ENCODE measurements at places on chromosomes 2 and 18.
A peak's percentile ranks its signal among the peaks of the same experiment; 100 is the strongest.

DNA sequence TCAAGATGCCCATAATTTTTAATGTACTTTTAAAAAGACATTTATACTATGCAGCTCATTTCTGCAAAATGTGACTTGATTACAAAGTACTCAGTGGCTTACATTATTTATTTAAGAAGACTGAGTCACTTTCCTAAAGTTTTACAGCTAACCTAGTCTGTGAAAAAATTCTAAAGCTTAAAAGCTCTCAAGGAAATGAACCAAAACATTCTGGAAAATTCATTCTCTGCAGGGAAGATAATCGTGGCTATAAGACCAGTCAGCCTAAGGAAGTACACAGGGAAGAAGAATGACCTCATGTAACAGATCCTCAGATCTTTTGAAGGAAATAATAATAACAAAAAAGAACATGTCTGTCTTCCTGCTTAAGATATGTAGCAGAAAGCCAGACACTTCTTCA lies 232.1 kb upstream of the STK17B start:
- H3K4me1 ChIP-seq, result peaks cover 7% of the 10 kb centered on the region
- no peaks in the 10 kb centered on the region for H3K27me3 ChIP-seq
- peak overlapping the region; percentile 21 for H3K27ac ChIP-seq
- H3K4me3 ChIP-seq, result no peak overlapping the region
- DNase-seq, result no peak
- no peaks in the 10 kb centered on the region for H3K36me3 ChIP-seq

GRCh38 chr2:109046925-109047508 lies 58.0 kb upstream of the EDAR start:
- no peaks in the 10 kb centered on the region for H3K36me3 ChIP-seq
- peaks cover 9% of the 10 kb centered on the region for H3K4me1 ChIP-seq
- H3K27me3 ChIP-seq, result no peaks in the 10 kb centered on the region
- DNase-seq, result no peak
- H3K27ac ChIP-seq, result no peak overlapping the region

DNA sequence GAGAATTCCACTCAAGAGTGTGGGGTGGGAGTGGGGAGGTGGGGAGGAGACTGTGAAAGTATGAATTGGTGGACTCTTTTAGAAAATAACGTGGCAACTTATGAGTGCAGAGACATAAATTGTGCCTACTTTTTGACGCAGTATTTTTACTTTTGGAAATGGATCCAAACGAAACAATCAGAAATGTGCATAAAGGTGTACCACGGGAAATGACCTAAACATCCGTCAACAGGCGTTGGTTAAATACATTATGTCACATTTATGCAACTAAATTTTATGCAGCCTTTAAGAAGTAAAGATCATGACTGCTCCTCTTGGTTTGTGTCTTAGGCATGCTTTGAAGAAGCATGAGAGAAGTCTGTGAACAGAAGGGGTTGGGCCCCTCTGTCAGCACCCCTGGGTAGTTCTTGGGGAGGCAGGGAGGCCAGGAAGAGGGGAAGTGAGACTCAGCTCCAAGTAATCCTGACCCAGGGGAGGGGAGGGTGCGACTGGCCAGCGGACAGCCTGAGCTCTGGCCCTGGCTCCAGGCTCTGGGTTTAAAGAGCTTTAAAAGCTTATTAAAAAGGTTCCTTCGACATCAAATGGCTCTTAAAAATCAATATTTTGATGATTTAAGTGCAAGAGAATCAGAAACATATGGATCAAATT lies 126.4 kb upstream of the HAAO start:
- no peak for DNase-seq
- no peak overlapping the region for H3K4me3 ChIP-seq

DNA sequence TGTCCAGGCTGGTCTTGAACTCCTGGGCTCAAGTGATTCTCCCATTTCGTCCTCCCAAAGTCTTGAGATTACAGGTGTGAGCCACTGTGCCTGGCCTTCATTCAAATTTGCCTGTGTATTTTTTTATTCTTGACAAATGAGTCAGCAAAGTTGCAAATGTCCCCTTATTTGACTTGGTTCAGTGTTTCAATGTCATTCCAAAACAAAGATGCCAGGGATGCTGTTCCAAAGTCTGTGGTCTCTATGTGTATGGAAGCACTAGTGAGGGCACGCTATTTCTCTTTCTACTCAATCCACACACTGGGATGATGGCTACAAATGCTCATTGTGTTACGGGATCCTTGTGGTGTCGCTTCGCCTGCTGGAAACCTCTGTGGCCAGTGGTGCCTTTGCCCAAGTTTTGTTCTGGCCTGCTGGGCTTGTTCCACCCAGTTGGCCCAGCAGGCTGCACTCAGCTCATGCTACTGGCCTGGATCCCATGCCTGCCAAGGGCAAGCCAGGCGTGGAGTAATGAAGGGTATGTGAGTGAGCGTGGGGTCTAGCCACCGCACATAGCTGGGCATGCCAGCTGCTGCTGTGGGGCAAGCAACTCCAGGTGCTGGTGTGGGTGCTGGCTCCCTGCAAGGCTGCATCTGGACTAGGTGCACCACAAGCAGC lies 35.6 kb downstream of the FBXO48 start:
- no peak overlapping the region for H3K27ac ChIP-seq
- H3K4me1 ChIP-seq, result no peaks in the 10 kb centered on the region
- no peaks in the 10 kb centered on the region for H3K27me3 ChIP-seq
- H3K4me3 ChIP-seq, result no peak overlapping the region
- no peak for DNase-seq
- no peaks in the 10 kb centered on the region for H3K36me3 ChIP-seq

GRCh38 chr2:231693956-231694355 lies 14.4 kb upstream of the PTMA start:
- peaks cover 8% of the 10 kb centered on the region for H3K4me1 ChIP-seq
- no peak for DNase-seq
- no peak overlapping the region for H3K27ac ChIP-seq
- no peaks in the 10 kb centered on the region for H3K27me3 ChIP-seq
- no peaks in the 10 kb centered on the region for H3K36me3 ChIP-seq

GRCh38 chr18:53991202-53991601 lies 233.3 kb downstream of the MBD2 start:
- peak overlapping the region; percentile 42 for H3K27ac ChIP-seq
- no peaks in the 10 kb centered on the region for H3K4me1 ChIP-seq
- H3K36me3 ChIP-seq, result no peaks in the 10 kb centered on the region
- H3K4me3 ChIP-seq, result no peak overlapping the region
- no peaks in the 10 kb centered on the region for H3K27me3 ChIP-seq
- DNase-seq, result peak; percentile 17

GRCh38 chr18:26736301-26736700 lies 129.2 kb downstream of the AQP4 start:
- no peaks in the 10 kb centered on the region for H3K27me3 ChIP-seq
- no peak overlapping the region for H3K27ac ChIP-seq
- no peak overlapping the region for H3K4me3 ChIP-seq

DNA sequence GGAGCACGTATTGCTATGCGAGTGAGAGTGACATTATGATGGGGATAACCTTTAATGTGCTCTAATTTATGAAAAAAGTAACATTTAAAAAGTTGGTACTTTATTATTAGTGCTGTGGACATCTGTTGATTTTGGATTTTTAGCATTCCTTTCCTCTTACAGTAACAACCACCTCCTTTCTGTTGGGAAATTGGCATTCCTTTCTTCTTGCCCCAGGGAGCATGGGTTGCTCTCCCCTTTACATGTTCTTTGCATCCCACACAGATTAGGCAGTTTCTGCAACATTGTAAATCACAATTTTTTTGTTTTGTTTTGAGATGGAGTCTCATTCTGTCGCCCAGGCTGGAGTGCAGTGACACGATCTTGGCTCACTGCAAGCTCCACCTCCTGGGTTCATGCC lies 300.2 kb downstream of the LPIN1 start:
- no peaks in the 10 kb centered on the region for H3K27me3 ChIP-seq
- no peaks in the 10 kb centered on the region for H3K4me1 ChIP-seq
- DNase-seq, result no peak
- H3K27ac ChIP-seq, result no peak overlapping the region
- no peak overlapping the region for H3K4me3 ChIP-seq

GRCh38 chr18:10847408-10847790 lies 302.0 kb downstream of the PIEZO2 start:
- peaks cover 25% of the 10 kb centered on the region for H3K4me1 ChIP-seq
- H3K36me3 ChIP-seq, result no peaks in the 10 kb centered on the region
- H3K27ac ChIP-seq, result peak overlapping the region; percentile 88
- H3K4me3 ChIP-seq, result no peak overlapping the region

DNA sequence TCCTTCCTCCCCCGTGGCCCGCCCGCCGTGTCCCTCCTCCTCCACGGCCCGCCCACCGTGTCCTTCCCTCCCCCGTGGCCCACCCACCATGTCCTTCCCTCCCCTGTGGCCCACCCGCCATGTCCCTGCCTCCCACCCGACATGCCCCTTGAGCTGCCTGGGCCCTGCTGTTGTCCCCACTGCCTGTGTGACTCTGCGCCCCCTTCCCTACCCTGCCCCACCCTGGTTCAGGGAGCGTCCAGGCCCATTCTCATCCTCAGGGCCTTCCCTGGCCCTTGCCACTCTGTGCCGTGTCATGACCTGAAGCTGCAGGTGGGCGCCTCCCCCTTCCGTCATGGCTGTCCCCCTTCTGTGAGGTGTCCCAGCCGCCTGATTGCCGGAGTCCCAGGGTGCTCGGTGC lies 20.7 kb downstream of the D2HGDH start:
- no peak overlapping the region for H3K4me3 ChIP-seq
- H3K27me3 ChIP-seq, result no peaks in the 10 kb centered on the region
- H3K36me3 ChIP-seq, result no peaks in the 10 kb centered on the region
- no peak for DNase-seq
- no peaks in the 10 kb centered on the region for H3K4me1 ChIP-seq

GRCh38 chr2:227010433-227010832 lies 153.6 kb downstream of the COL4A4 start:
- H3K36me3 ChIP-seq, result no peaks in the 10 kb centered on the region
- no peak overlapping the region for H3K27ac ChIP-seq
- DNase-seq, result no peak
- H3K4me3 ChIP-seq, result no peak overlapping the region
- no peaks in the 10 kb centered on the region for H3K27me3 ChIP-seq

GRCh38 chr2:9168821-9169221 lies 37.8 kb upstream of the ASAP2 start:
- DNase-seq, result no peak
- peaks cover 32% of the 10 kb centered on the region for H3K4me1 ChIP-seq
- no peaks in the 10 kb centered on the region for H3K36me3 ChIP-seq
- H3K27ac ChIP-seq, result no peak overlapping the region
- no peak overlapping the region for H3K4me3 ChIP-seq

GRCh38 chr2:218892693-218893348 lies 12.2 kb downstream of the WNT10A start:
- H3K27me3 ChIP-seq, result peaks cover 50% of the 10 kb centered on the region
- H3K27ac ChIP-seq, result no peak overlapping the region
- DNase-seq, result peak; percentile 85
- H3K4me1 ChIP-seq, result peaks cover 48% of the 10 kb centered on the region
- no peaks in the 10 kb centered on the region for H3K36me3 ChIP-seq

- H3K27ac ChIP-seq, result peak overlapping the region; percentile 37
- H3K4me3 ChIP-seq, result no peak overlapping the region
- no peak for DNase-seq
These were observed 18.6 kb upstream of the AP1S3 start for GRCh38 chr2:223856021-223856420.

DNA sequence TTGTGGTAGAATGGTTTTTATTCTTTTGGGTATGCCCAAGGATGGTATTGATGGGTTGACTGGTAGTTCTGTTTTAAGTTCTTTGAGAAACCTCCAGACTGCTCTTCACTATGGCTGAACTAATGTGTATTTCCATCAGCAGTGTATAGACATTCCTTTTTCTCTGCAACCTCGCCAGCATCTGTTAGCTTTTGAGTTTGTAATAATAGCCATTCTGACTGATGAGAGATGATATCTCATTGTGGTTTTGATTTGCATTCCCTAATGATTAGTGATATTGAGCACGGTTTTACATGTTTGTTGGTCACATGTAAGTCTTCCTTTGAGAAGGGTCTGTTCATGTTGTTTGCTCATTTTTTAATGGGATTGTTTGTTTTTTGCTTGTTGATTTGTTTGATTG lies 1348.7 kb upstream of the NXPH2 start:
- no peak overlapping the region for H3K4me3 ChIP-seq
- no peak overlapping the region for H3K27ac ChIP-seq
- H3K4me1 ChIP-seq, result no peaks in the 10 kb centered on the region
- H3K27me3 ChIP-seq, result no peaks in the 10 kb centered on the region

DNA sequence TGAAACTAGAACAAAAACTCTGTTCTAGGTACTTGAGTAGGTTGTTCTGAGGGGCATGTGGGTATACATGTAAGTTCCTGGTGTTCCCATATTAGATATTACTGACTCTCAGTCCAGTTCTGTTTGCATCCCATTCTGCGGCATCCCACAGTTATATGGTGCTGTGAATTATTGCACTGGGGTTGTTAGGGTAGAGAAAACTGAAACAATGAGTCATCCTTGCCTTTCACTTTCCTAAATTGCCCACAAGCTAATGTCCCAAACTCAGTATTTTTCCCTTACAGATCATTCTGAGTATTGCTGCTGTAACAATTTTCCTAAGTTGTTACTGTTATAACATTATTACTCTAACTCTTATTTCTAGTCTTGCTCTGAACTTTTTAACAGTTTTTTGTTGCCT lies 3.0 kb downstream of the WDR75 start:
- H3K4me3 ChIP-seq, result no peak overlapping the region
- H3K36me3 ChIP-seq, result no peaks in the 10 kb centered on the region

- peaks cover 9% of the 10 kb centered on the region for H3K4me1 ChIP-seq
- no peak overlapping the region for H3K4me3 ChIP-seq
- peak overlapping the region; percentile 35 for H3K27ac ChIP-seq
- H3K27me3 ChIP-seq, result no peaks in the 10 kb centered on the region
These were observed 178.9 kb upstream of the SERPINE2 start for GRCh38 chr2:224217962-224218347.

- no peaks in the 10 kb centered on the region for H3K36me3 ChIP-seq
- DNase-seq, result no peak
- peaks cover 8% of the 10 kb centered on the region for H3K4me1 ChIP-seq
- no peak overlapping the region for H3K4me3 ChIP-seq
These were observed 135.8 kb upstream of the SMAD2 start for GRCh38 chr18:48066225-48066652.

DNA sequence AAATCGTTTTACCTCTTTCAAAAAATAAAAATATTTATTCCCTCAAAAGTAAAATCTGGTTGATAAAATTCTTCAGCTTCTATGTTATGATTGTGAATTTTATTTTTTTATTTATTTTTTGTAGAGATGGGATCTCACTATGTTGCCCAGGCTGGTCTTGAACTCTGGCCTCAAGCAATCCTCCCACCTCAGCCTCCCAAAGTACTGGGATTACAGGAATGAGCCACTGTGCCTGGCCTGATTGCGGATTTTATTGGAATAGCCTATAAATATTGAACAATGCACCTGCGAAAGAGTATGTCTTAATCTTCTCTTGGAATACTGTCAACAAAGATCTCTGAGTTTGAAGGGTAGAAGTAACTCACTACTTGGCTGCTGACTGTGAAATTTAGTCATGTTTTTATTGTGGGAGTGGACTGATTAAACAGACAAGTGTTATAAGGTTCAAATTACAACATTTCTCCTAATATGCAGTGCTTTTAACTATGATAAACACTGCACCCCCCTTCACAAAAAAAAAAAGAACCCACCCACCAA lies 138.0 kb downstream of the AFF3 start:
- peaks cover 4% of the 10 kb centered on the region for H3K4me1 ChIP-seq
- H3K27ac ChIP-seq, result no peak overlapping the region
- DNase-seq, result no peak

- no peak overlapping the region for H3K27ac ChIP-seq
- no peaks in the 10 kb centered on the region for H3K4me1 ChIP-seq
- H3K4me3 ChIP-seq, result no peak overlapping the region
- DNase-seq, result peak; percentile 73
These were observed 201.4 kb downstream of the SOCS6 start for GRCh38 chr18:70489986-70490933.

- no peak overlapping the region for H3K4me3 ChIP-seq
- peaks cover 5% of the 10 kb centered on the region for H3K4me1 ChIP-seq
- no peaks in the 10 kb centered on the region for H3K36me3 ChIP-seq
- H3K27ac ChIP-seq, result no peak overlapping the region
These were observed 48.9 kb upstream of the ITGAV start for GRCh38 chr2:186540941-186541340.
